Right ventricle myocardium inferior (tissue), 1 donor: ENCODE measurements at places on chromosomes 4 and X.

- DNase-seq, result no peak
Observed at GRCh38 chrX:94057385-94057784, 383.4 kb downstream of the FAM133A start.

DNA sequence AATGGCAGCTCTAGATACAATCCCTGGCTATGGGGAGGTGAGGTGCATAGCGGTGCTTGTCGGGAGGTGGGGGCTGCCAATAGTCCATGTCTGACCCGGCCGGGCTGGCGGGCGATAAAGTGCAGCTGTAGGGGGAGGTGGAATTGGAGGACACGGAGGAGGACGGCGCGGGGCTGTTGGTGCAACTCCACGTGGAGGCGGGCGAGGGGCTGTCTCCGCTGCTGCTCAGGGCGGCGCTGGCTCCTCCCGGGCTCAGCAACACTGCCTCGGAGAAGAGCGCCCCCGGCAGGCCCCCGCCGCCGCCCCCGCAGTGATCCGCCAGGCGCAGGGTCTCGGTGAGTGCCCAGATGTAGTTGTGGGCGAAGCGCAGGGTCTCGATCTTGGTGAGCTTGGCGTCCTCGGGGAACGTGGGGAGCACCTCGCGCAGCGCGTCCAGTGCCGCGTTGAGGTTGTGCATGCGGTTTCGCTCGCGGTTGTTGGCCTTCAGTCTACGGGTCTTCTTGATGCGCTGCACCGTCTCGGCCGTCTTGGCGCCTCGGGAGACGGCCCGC is 1.3 kb downstream of the NEUROG2 start:
- no peak for DNase-seq

DNA sequence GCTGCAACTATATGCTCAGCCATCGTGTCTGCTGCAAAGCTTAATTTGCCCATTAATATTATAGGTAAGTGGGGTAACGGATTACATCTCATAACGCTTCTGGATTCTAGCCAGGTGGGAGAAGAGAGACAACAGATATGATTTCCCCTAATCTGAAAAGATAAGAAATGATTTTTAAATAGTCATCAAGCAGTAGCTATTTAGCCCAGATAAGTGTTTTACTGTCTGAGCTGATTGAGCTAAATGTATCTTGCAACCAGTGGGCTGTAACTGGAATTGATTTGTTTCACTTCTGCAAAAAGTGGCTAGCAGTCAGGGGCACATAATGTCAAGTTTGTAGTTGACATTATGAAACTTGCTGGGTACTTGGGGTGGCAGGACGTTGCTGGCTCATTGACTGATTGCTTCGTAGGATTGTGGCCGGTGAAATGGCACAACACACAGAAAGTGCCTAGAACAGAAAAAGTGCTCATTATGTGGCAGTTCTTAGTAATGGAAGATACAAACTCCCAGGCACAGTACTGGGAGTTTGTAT is 18.5 kb downstream of the LAP3 start:
- no peak for DNase-seq

GRCh38 chrX:119427024-119427794 is 28.1 kb downstream of the SLC25A43 start:
- no peak for DNase-seq

DNA sequence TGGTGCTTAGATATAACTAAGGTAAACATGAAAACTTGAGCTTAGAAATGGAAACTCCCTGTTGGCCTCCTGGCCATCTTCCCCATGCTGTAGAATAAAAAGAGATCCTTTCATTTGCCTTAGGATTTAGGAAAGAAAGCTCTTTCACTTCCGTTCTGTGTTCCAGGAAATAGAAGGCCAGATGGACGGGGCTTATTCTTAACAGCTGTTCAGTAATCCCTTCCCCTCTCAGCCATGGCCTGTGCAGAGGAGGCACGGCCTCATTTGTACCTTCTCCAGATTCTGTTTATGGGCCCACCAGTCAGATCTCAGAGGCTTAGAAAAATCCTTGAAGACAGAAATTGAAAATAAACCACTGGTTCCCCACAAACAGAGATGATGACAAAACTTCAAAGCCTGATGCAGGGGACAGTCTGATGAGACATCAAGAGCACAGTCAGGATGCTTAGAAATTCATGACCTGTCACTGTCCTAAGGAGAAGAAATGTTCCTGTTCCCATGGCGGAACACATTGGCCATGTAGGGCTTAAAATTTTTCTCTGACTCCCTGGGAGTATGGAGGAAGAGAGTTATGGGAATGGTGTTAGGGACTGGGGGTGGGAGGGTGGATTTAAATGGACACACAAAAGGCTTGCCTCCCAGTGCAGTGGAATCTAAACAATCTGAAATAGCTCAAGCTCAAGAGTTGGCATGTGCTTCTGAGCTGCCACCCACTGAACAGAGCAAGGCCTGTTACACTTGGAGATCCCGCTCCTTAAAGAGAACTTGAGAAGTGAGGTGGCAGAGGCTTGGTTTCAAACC is 188.8 kb downstream of the SOWAHB start:
- DNase-seq, result no peak

GRCh38 chrX:3697701-3698279 is 15.7 kb downstream of the PRKX start:
- no peak for DNase-seq

DNA sequence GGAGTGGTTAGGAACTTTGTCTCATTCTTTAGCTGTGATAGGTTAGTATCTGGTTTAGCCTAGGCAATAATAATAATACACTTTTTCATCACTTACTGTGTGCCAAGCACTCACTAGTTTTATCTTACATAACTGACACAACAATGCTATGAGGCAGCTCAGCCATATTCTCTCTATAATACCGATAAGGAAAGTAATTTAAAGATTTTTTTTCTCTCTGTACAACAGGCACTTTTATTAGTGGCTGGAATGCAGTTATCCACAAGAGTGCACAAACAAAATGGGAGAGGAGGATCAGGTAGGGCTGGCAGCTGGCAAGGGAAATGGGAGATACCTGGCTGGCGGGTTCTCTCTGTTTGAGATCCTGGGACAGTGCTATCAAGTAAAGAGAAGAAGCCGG is 7.6 kb downstream of the RELL1 start:
- DNase-seq, result no peak

DNA sequence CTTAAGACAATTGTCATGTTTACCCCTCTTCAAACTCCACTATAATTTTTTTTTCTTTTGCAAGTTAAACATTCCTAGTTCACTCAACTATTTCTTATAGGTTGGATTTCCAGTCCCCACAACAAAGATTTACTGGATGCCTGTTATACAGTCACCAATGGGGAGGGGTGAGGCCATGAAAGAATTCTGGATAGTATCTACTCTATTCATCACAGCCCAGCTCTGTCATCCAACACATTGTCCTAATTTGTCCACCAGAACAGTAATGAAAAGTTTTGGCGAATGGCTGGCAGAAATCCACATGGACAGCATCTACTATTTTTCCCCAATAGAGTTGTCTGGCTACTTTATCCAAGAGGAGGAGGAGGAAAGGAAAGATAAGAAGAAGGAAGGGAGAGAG is 192.7 kb upstream of the S100G start:
- DNase-seq, result no peak
